ENCODE measurements at places on chromosomes 13 and 19.

GRCh38 chr19:10422046-10422461, 1.7 kb downstream of the PDE4A start:
- no peak for DNase-seq

DNA sequence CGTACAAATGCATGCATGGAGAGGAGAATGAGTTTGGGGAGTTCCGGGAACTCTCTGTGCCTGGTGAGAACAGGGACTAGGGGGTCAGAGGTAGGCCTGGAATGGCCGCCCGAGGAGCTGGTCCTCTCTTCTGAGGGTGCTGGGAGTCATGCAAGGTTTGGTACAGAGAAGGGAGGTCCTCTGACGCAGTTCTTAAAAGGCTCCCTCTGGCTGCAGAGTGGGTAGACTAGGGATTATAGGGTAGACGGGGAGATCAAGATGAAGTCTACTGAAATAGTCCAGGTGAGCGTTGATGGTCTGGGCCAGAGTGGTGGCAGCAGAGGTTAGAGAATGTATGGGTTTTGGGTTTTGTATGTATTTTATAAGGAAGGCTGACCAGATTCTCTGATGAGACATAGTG, 796 bp downstream of the ZNF304 start:
- DNase-seq, result no peak

GRCh38 chr19:14432791-14433553, at the start of gene PKN1:
TSS of gene PKN1 (plus strand) at chr19:14433306. CDS start at chr19:14433522, 216 bp downstream.
- peak; percentile 27 for DNase-seq

GRCh38 chr19:32324631-32325285, 20.7 kb upstream of the ZNF507 start:
- no peak for DNase-seq

DNA sequence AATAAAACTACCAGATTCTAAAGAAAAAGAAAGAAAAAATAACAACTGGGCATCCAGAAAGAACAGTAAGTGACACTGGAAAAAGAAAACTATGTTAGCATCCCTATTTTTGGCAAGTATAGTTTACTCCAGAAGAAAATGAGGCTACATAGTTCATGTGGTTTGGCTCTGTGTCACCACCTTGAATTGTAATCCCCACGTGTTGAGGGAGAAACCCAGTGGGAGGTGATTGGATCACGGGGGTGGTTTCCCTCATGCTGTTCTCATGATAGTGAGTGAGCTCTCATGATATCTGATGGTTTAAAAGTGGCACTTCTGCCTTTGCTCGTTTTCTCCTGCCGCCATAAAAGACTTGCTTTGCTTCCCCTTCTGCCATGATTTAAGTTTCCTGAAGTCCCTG, 76.9 kb downstream of the ITGBL1 start:
- DNase-seq, result no peak

GRCh38 chr19:39745643-39746042, 7.8 kb upstream of the CLC start:
- no peak for DNase-seq

- DNase-seq, result no peak
Observed at GRCh38 chr13:23680845-23681669, 110.8 kb downstream of the TNFRSF19 start.

- DNase-seq, result no peak
Observed at GRCh38 chr13:48265217-48265815, 32.3 kb downstream of the ITM2B start.

GRCh38 chr13:112071723-112072533, 5.0 kb downstream of the SOX1 start:
- no peak for DNase-seq

DNA sequence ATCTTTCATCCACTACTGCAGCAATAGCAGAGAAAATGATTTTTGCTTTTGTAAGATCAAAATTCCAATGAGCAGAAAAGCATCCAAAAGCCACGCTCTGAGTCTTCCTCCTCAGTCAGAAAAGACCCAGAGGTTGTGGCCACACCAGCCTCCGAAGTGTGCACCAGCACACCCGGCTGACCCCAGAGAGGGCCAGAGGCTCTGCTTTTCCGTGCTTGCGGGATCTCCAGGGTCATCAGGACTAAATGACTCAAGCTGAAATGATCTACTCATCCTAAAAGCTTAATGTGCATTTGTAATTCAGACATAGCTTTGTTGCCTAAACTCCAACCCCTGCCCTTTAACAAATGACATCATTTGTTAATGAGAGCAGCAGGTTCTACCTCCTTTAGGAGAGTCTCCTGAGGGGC, 16.5 kb downstream of the RXFP2 start:
- DNase-seq, result no peak

DNA sequence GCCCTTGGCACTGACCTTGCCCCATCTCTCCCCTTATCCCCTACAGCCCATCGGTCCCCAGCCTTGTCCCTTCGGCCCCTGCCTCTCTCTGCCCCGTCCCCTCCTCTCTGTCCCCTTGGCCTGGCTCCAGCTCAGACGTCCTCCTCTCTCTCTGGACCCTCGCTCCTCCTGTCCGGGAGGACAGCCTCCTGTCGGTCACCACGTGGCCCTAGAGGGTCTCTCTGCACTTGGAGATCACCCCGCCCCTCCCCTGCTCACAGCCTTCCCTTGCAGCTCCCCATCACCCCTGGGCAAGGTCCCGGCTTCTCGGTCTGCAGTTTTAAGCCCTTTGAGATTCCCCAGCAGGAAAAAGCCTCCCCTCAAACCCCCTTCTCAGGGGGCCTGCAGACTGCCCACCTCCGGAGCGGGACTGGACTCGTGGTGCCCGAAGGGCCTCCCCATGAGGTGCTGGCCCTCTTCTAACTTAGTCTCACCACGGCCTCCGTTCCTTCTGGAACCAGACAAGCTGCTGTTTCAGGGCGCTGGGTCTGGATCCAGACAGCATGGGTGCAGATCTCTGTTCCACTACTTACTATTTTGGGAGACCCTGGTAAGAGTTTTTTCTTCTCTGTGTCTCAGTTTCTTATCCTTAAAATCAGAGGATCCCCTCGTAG, 3.3 kb upstream of the KLK15 start:
- no peak for DNase-seq

DNA sequence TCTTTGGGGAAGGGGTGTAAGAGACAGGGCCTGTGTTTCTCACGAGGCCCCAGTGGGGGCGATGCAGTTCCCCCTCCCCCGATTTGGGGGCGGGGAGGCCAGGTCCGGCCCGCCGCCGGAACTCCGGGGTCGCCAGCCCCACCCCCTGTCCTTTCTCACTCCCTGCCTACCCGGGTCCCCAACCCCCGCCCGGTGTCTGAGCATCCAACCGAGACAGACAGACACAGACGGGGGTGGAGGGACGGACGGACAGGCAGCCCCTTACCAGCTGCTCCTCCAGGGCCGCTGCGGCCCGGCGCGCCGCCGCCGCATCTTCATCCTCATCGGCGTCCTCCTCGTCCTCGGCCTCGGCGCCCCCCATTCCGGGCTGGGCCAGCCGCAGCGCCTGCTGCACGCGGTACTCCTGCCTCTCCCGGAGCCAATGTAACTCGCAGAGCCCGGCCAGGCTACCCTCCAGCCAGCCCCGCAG, 397 bp downstream of the DACT3 start:
- peak; percentile 10 for DNase-seq

DNA sequence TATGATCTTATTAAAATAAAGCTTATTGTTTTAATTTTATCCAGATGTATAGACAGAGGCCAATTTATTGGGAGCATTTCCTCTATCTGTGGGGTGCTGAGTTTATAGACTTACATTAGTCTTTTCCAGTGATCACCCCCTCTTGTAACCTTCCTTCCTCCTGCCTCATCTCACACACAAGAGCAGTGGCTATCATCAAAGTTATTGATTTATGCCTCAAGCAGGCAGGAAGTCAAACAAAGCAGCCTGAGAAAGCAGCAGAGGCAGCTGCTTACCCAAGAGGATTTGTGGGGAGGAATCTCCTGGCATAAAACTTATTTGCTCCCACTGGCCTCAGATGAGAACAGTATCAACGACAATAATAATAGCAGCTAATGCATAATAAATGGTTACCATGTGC, 26.3 kb upstream of the DCLK1 start:
- no peak for DNase-seq

GRCh38 chr13:99959540-99960230, 11.9 kb downstream of the ZIC5 start:
- DNase-seq, result no peak

DNA sequence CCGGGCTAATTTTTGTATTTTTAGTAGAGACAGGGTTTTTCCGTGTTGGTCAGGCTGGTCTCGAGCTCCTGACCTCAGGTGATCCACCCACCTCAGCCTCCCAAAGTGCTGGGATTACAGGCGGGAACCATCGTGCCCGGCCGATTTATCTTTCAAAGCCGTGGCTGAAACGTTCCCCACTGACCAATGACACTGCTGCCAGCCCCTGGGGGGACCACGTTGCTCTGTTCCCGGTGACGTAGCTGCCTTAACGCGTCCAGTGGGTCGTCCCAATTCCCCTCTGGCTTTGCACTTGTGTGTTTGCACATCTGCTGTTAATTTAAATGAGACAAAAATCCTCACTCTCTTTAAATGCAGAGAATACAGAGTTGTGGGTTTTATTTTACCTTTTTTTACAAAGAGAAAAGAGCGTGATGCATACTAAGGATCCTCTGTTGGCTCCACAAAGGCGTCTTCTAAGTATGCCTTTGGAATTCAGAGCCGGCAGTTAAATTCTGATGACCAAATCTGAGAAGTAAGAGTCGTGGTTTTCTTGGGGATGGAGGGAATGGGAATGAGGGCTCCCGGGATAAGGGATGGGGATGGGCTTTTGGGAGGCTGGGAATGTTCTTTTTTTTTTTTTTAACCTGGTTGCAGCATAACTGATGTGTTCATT, 18.6 kb upstream of the LMTK3 start:
- DNase-seq, result no peak

- DNase-seq, result no peak
Observed at GRCh38 chr13:44637581-44637980, 61.5 kb upstream of the TSC22D1 start.

GRCh38 chr13:73767747-73768315, 366.4 kb downstream of the KLF12 start:
- no peak for DNase-seq

DNA sequence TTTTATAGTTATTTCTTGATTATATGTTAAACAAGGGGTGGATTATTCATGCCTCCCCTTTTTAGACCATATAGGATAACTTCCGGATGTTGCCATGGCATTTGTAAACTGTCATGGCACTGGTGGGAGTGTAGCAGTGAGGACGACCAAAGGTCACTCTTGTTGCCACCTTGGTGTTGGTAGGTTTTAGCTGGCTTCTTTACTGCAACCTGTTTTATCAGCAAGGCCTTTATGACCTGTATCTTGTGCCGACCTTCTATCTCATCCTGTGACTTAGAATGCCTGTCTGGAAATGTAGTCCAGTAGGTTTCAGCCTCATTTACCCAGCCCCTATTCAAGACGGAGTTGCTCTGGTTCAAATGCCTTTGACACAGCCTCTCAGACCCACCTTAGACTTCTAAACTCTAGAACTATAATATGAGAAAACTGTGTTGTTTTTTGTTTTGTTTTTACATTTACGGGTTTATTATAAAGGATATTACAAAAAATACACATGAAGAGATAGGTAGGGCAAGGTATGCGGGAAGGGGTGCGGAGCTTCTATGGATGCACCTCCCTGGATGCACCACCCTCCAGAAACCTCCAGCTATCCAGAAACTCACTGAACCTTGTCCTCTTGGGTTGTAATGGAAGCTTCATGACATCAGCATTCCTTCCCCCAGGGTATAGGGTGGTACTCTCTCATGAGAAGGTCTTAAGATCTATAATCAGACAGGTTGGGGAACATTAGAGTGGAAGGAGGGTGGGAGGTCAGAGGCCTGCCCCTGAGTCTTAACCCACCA, 15.8 kb upstream of the SPRYD7 start:
- no peak for DNase-seq

DNA sequence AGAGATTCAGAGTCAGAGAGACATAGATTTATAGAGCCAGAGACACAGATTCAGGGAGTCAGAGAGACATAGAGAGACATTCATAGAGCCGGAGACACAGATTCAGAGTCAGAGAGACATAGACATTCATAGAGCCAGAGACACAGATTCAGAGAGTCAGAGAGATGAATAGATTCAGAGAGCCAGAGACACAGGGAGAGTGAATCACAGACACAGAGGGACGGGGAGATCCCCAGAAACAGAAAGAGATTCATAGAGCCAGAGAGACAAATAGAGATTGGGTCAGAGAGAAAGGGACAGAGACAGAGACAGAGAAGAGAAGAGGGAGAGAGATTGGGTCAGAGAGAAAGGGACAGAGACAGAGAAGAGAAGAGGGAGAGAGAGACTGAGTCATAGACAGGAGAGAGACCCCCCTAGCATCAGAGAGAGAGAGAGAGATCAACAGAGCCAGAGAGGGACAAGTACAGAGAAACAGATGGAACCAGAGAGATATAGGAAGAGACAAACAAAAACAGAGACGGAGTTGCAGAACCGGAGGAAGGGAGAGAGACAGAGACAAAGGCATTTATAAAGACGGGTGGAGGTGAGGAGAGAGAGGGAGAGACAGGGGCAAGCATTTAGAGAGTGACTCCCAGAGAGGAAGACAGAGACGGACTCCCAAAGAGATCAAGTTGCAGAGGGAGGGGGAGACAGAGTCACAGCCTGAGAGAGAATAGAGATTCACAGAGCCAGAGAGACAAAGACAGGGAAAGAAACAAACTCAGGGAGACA, 1.1 kb upstream of the PRKCG start:
- no peak for DNase-seq

- DNase-seq, result no peak
Observed at GRCh38 chr13:73625562-73626339, 508.5 kb downstream of the KLF12 start.

- DNase-seq, result no peak
Observed at GRCh38 chr13:76929320-76929719, 19.0 kb upstream of the ACOD1 start.

DNA sequence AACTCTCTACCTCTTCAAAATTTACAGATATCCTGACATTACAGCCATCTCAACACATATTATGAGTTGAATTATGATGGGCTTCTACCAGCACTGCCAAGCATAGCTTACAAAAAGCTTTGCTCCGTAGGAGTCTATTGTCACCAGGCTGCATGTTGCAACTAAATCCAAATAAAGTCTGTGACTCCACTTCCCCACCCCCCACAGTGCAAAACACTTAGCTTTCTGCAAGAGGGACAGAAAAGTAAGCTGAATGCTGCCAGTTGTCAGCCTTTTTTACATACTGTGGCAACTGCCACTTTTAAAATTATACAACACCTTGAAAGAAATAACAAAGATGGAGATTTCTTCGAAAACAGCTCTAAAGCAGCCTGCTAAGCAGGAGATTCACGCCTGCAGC, 189.1 kb downstream of the FGF14 start:
- no peak for DNase-seq

GRCh38 chr13:97448503-97449251, 14.7 kb downstream of the RAP2A start:
- no peak for DNase-seq

All from activated CD4-positive, alpha-beta T cell treated with anti-CD3 and anti-CD28 coated beads for 1 hour (primary cell).